ENCODE measurements at places on chromosomes 11 and 22. TPM values are rescaled to one million over a fixed set of nuclear protein-coding genes. Genes with fewer than 3 reads are reported as not detected.

DNA sequence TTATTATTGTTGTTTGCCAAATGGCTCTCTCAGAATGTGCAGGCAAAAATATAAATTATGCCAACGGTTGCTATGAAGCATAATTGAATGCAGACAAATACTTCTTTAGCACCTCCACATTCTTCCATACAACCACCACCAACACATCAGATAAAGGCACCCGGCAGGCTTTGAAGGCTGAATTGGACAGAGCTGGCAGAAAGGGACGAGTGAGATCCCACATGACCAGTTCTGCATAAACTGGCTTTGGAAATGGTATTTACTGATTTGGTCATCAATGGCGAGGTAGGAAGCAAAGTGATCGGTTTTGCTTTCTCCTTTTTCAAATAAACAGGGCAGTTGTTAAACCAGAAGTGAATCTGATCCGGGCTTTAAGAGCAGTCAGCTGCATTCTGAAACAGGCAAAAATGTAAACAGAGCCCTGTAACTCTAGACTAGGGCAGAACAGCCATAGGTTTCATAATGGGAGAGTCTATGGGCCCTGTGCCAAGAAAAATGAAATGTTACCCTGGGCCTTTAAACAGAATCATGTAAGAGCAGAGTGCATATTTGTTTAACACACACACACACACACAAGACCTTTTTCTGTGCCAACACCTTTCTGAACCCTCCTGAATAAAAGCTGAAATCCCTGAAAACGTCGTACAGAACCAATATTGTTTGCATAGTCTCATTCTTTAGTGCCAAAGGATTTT is 97.7 kb downstream of the MPPED2 start:
- ATAC-seq: no peak

DNA sequence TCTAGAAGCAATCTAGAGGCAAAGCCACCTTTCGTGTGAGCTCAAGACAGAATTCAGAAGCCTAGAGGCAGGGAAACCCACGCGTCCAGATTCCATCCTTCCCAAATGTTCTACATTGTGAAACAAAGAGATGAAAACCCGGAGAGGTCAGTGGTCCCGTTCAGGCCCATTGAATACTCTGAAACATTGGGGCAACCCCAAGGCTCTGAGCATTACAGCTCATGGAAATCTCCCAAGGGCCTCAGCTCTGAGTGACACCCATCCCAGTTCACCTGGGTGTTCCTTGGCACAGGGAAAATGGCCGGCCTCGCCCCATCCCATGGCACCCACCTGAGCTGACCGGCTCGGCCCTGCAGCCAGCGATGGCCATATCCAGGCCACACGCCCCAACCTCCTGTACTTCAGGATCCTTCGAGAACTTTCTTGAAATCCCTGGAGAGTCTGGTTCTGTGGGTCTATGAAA is 128.6 kb upstream of the FGF3 start:
- ATAC-seq: no peak

- ATAC-seq: no peak
Observed at GRCh38 chr11:129699711-129700304, 115.8 kb upstream of the TMEM45B start.

DNA sequence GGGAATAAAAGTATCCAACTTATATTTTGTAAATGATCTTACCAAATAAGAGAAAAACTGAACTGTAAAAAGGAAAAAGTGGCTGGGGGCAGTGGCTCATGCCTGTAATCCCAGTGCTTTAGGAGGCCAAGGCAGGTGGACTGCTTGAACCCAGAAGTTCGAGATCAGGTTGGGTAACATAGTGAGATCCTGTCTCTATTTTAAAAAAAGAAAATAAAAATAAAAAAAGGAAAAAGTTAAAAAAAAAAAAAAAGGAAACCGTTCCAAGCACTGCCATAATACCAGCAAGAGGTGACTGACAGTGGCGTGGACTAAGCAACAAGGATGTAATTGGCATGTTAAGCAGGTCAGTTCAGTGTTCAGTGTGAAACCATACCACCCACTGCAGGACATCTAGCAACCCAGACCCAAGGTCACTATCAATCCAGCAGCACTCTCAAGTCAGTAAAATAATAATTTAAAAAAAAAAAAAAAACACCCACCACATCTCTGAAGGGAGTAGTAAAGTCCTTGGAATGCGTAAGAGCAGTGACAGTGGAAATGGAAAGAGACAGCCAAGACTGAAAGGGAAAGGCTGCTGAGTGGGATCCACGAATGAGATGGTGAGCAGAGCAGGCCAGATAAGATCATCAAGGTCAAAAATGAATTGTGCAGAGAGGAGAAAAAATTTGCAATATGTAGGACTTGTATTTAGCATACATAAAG is 43.6 kb downstream of the MAPK1 start:
- no peak for ATAC-seq

DNA sequence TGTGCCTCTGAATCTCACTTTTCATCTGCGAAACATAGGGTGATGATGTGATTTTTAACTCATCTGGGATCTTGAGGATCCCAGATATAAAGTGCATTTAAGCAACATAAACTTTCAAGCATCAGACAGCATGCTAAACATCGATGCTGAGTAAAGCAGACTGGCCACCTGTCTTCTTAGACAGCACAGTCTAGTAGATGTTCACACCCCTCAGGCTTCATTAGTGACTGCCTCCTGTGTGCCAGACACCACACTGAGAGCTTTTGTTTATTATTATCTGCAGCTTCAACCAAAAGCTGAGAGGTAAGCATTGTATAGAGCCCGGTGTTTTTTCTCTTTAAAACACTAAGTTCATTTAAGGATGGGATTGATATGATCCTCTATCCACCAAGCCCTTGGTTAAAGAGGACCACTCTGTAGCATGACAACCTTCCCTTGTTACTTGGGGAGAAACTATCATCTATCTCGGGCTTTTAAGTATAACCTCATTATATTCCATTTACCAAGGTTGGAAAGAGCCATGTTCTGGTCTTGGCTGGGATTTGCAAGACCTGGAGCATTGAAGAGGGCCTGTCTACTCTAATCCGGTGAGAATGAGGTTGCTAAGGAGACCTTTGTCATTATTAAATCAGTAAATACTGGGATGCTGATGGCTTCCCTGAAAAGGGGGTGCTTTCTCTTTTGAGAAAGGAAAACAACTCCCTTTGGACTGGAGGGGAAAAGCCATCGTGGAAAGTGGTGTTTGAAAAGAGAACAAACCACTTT is 114.2 kb upstream of the SEZ6L start:
- no peak for ATAC-seq

DNA sequence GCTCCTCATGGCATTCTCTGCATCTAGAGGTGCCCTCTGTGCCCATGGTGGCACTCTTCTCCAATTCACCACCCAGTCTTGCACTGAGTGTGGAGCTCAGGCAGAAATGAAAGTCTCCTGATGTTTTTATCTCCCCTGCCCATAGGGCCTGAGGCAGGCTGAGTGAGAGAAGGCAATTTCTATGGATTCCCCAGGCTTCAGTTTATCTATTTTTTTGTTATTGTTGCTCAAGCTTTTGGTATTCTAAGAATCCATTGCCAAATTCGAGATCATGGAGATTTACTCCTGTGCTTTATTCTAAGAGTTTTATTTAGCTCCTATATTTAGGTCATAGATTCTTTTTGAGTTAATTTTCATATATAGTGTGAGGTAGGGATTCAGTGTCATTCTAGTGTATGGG is 40.7 kb downstream of the TSPAN18 start:
- ATAC-seq: no peak

GRCh38 chr11:67307545-67308001 is 4.2 kb downstream of the SSH3 start:
- no peak for ATAC-seq

- no peak for ATAC-seq
Observed at GRCh38 chr11:132671851-132672370, 860.4 kb downstream of the OPCML start.

GRCh38 chr11:33696411-33696810 is 4.2 kb downstream of the C11orf91 start:
- ATAC-seq: no peak

DNA sequence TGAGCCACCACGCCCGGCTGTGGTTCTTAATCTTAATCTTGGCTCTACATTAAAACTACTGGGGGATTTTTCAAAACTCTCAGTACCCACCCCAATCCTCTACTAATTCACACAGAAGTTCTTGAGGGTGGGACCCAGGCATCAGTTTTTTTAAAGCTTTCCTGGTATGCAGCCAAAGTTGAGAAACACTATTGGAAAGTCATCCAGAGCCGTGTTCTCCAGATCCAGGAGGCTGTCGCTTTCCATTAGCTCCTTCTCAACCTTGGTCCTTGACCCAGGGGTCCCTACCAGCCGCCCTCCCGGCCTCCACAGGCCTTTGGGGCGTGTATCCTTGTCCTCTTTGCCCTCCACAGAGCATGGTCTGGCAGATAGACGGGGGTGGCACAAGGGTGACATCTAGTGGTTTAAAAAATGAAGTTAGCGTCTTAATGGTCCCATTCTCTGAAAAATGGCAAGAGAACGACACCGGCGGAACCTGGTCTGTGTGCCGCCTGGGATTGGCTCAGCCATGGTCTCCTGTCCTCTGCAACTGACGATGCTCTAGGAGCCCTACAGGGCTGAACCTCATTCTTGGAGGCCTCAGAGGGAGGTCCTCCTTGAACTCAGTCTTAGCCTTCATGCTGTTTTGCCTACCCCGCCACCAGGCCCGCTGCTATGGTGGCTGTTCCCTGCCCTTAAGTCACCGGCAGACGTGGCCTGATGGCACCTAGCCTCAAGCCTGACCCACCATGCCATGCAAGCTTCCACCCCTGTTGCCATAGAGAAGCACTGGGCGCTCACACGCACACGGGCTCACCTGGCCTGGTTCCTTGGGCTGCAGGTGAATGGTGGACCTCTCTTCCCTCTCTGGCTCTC is 152.0 kb upstream of the SYN3 start:
- ATAC-seq: no peak

GRCh38 chr22:39738746-39739145 is 154.8 kb downstream of the ENTHD1 start:
- ATAC-seq: no peak

GRCh38 chr11:59716051-59716450 is 2.4 kb upstream of the OR10V1 start:
- ATAC-seq: no peak

DNA sequence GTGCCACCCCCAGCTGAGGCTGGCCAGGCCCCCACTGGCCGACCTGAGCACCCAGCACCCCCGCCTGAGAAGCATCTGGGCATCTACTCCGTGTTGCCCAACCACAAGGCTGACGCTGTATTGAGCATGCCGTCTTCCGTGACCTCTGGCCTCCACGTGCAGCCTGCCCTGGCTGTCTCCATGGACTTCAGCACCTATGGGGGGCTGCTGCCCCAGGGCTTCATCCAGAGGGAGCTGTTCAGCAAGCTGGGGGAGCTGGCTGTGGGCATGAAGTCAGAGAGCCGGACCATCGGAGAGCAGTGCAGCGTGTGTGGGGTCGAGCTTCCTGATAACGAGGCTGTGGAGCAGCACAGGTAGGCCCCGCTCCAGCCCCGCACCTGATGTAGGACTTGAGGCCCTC is 4.7 kb downstream of the ZBTB16 start:
- no peak for ATAC-seq

DNA sequence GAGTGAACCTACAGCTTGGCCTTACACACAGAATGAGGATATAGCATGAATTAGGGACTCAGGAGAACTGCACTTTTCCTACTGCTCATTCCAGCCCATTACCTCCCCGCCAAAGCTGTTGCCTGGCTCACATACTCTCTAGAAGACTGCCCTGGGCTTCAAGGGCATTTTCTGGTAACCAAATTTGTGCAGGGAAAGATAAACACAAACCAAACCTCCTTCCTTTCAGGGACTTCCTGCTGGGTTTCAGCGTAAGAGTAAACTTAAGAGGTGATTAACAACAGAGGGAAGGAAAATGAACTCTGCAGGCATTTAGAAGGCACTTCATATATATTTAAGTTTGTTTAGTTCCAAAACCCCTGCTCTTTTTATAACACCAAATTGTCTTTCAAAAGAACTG is 194.9 kb downstream of the SWAP70 start:
- ATAC-seq: no peak

DNA sequence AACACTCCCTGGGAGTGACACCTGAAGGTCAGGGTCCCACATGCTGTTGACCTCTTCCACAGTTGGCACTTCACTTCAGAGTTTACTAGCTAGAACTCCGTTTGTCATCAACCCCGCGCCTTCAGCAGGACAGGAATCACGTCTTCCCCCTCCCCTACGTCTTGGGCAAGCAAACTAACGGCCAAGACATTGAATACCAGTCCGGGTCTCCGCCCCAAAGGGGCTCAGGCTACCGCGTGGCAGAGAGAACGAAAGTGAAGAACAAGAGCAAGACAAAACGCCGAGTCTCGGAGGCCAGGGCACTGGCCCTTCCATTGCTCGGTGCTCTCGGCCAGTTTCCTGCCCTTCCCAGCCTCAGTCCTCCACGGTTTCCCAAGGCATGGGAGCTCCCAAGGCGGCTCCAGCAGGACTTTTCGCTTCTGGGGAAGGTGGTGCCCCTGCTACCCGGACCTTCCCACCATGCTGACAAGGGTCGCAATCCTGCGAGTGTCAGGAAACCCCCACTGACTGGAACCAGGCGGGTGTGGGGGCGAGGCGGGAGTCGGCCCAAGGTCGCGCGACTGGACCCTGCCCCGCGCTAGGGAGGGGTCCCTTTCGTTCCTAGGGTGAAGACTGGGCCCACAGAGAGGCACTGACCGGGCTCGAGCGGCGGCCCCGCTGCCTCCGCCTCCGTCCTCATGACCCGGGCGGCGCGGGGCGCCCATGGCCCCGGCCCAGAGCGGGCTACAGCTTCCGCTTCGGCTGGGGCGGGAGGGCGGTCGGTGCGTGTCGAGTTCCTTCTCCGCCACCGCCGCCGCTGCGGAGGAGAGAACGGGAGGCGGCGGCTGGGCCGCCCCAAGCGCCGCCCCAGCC is at the start of gene GUCD1:
TSS of gene GUCD1 (minus strand) at position 826 of the 852 bp plus-strand sequence. CDS start at position 679, 147 bp downstream.
- no peak for ATAC-seq

GRCh38 chr11:15851051-15851498 is 505.3 kb downstream of the SOX6 start:
- ATAC-seq: no peak

VSIG10L2 gene
- total RNA-seq: not detected

PKDREJ gene
- not detected for total RNA-seq

PPP2R5B gene
- 43.0 TPM for total RNA-seq

CHRM4 gene
- total RNA-seq: 0.90 TPM

IFITM2 gene
- total RNA-seq: 187 TPM

LINC01488 gene
- total RNA-seq: not detected

SYNGR1 gene
- total RNA-seq: not detected

All from activated T-helper 17 cell treated with anti-CD3 and anti-CD28 coated beads, Interleukin-2, amount 50 U/mL, for 72 hours (primary cell).